GM12864 (cell line): ENCODE measurements at places on chromosomes 7 and 10.

DNA sequence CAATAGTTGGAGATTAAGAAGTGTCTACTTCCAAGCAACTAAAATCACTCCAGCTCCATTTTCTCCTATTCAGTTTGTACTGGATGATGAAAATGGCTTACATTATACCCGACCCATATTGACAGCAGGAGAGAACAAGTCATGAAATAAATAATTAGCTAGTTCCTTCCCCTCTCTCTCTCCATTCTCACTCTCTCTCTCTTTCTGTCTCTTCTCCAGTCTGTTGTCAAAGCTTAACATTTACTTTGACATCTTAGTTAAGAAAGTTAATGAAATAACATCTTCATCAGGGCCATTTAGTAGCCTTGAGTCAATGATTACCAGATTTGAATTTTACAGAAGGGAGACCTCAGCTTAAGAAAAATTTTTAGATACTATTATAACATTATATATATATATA lies 138.5 kb downstream of the ARID5B start:
- no peak for DNase-seq

- DNase-seq = no peak
Observed at GRCh38 chr7:134350709-134351108, 34.0 kb upstream of the SLC35B4 start.

DNA sequence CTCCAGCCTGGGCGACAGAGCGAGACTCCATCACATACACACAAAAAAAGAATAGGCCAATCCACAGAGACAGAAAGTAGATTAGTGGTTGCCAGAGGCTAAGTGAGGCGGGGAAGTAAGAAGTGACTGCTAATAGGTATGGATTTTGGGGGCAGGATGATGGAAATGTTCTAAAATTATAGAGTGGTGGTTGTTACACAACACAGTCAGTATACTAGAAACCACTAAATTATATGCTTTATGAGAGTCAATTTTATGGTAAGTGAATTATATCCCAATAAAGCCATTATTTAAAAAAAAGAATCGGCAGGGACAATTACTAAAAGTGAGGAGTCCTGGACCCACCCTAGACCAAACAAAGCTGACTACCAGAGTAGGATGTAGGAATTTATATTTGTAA lies 24.3 kb downstream of the DENND2A start:
- no peak for DNase-seq

DNA sequence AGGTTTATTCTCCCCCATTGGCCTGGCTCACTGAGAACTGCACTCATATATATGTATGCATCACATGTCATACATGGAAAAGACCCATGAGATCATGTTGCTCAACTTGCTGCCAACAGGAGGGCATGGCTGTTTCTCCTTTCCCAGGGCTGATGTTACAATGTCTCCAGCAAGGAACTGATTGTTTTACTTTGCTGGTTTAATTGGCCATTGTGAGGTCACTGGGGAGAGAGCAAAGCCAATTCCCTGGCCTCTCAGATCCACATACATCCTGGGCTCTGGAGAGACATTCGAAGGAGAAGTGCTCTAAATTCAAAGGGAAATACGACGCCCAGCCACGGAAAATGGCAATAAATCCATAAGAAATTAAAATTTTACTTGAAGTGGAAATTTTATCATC lies 287.8 kb downstream of the WDR11 start:
- no peak for DNase-seq

- DNase-seq = no peak
Observed at GRCh38 chr7:43693687-43694398, 35.5 kb downstream of the COA1 start.

DNA sequence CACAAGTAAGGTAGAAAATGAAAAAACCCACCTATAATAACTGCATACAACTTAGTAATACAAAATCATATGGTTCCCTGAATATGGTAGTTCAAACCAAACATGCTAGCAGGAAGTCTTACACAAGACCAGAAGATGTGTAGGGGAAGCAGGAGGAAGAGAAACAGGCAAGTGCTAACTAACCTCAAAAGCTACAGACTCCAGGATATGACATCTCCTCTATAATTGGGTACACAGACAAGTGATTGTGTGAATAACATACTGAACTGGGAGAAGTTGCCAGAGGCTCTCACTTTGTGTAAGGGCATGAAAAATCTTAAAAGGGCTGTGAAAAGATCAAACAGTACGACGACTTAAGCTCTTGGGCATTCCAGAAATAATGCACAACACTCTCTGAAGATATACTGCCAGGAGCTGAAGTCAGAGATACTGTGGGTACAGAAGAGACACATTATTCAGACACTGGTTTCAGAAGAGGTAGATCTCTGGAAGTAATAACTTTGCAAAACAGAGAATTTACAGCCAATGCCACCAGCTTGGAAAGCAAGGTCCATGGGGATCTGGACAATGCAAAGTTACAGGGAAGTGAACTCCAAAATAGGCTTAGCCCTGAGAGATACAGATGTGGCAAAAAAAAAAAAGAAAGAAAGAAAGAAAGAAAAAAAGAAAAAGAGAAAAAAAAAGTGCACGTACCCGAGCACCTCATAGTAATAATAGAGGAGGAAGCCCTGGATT lies 767.2 kb downstream of the TNS3 start:
- no peak for DNase-seq

DNA sequence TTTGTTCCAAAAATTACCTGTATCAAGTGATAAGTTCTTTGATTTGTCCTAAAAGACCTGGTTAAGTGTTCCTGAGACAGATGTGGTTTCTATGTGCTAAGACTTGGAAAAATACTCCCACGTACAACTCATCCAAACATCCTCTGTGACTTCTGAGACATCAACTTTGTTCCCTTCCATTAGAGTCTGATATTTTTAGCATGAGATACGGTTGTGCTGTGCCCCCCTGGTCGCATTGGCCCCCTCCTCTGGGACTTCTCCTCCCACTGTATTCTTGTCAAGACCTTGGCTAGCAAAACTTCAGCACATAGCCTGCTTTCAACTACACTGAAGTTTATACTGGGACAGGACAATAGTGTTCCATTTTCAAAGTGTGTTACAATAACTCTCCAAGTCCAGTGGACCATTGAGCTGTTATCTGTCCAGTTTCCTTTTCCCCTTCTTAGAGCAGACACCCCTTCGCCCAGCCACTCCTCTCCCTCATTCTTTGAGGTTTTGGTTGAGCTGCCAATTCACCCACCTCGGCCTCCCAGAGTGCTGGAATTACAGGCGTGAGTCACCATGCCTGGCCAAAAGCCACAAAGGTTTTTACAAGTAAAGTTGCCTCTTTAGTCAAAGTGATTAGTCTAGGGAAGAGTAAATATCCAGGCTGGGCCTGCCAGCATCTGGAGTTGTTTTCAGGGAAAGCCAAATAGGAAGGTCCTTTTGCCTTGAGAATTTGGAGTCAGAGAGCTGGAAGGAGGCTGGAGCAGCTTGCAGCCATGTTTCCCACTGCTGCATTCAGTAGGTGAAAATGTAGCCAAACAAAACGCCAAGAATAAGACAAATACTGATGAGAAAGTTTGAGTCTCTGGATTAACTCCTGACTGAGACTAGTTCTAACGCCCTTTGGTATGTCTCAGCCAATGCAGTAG lies 17.8 kb upstream of the PDLIM1 start:
- DNase-seq = no peak

- DNase-seq = no peak
Observed at GRCh38 chr10:43093423-43094076, 16.7 kb downstream of the RET start.

DNA sequence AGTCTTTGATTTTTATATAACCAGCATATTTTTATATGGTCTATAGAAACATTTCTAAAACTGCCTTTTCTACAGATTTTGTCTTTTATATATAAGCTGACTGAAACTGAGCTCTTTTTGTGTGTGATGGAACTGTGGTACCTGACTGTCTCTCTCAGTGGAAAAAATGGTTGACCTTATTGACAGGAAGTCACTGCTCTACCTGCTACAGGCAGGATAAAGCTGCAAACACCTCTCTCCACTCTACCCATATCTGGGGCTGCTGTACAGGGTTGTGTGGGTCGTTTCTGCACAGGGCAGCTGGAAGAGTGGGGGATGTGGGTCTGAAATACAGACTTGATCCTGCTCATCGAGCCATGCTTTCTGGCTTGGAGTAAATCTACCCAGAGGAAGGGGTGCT lies 48.5 kb downstream of the BBS9 start:
- no peak for DNase-seq

- no peak for DNase-seq
Observed at GRCh38 chr10:95861386-95861785, 46.4 kb upstream of the CC2D2B start.

DNA sequence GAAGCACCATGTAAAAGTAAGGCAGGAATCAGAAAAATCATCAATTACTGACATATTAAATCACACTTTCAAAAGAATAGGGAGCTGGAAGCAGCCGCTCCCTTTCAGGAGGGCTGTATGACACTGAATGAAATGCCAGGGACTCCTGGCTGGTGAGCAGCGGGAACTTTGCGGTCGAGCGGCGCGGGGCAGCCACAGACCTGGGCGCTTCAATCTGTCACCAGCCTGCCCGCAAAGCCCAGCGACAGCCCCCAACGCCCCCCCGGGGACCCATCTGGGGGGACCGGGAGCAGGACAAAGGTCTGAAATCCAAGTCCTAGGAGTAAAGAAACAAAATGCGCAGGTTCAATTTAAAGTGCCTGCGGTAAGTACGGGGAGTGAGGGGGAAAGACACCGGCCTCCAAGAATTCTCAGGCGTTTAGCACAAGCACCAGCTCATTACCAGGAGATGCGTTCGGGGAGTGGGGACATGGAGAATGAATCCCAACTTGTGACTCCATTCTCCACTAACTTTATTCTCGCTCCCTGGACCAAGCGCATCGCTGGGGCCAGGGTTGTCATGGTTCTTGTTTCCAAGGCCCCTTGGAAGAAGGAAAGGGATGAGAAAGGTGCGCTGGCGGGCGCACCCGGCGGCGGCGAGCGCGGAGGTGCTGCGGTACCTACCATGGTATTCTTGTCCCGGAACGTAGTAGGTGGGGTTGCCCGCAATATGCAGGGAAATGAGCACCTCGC lies 824 bp downstream of the RELN start:
- DNase-seq = no peak

GRCh38 chr7:98165827-98166667 lies 45.2 kb upstream of the BHLHA15 start:
- DNase-seq = no peak

DNA sequence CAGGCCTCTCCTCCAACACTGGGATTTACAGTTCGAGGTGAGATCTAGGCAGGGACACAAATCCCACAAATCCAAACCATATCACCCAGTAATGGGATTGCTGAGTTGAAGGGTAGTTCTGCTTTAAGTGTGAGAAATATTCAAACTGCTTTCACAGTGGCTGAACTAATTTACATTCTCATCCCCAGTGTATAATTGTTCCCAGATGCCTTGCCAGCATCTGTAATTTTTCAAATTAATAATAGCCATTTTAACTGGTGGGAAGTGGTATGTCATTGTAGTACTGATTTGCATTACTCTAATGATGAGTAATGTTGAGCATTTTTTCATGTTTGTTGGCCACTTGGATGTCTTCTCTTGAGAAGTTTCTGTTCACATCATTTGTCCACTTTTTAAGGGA lies 592.8 kb upstream of the GRM3 start:
- DNase-seq = no peak

GRCh38 chr10:86023931-86024280 lies 342.7 kb downstream of the GRID1 start:
- DNase-seq = no peak

GRCh38 chr7:132941428-132941827 lies 140.5 kb downstream of the CHCHD3 start:
- no peak for DNase-seq

DNA sequence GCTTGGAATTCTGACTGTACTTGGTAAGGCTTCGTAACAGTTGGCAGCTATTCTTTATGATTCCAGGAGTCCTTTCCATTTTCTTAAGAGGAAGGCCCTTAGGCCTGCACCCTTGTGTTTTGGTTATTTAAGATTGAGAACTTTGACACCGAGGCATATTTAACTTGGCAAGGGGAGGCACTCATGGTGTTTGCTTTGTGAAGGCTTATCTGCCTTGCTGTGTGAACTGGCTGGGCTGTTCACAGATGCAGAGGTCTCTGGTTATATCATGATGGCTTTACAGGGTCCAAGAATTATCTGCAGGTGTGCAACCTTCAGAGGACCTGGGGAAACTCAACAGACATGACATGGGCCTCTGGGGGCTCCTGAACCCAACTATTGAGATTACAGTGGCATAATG lies 833 bp upstream of the PNLIPRP1 start:
- DNase-seq = no peak

- no peak for DNase-seq
Observed at GRCh38 chr7:132113536-132114371, 462.5 kb downstream of the PLXNA4 start.

DNA sequence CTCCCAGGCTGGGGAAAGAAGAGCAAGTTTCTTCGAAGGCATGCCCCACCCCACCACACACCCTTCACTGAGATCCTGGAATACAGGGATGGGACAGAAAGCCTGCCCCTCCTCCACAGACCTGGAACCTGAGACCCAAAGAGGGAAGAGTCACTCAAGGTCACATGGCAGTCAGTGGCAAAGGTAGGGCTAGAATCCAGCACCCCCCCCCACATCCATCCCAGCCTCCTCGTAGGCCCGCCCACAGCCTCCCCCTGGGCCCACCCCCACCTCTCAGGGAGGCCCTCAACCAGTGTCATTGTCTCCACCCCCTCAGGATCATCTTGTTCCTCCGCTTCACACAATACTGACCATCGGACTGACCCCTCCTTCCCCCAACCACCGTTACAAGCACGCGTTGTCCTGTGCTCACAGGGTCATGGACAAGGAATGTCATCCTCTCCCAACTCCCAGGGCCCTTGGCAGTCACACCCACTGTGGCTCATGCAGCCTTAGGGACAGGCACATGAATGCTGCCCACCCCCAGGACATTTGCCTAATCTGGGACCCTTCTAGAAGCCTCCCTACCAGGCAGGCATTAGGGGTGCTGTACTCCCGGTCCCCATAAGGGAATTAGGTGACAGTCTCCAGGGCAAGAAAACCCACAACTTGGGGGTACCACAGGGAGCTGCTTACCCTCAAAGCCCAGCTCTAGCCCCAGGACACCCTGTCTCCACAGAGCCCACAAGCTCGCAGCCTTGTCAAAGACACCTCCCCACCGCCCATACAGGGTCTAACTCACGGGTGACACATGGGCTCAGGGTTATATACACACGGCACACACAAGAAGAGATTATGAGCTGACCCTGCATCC lies 1.4 kb downstream of the KCNH2 start:
- no peak for DNase-seq

DNA sequence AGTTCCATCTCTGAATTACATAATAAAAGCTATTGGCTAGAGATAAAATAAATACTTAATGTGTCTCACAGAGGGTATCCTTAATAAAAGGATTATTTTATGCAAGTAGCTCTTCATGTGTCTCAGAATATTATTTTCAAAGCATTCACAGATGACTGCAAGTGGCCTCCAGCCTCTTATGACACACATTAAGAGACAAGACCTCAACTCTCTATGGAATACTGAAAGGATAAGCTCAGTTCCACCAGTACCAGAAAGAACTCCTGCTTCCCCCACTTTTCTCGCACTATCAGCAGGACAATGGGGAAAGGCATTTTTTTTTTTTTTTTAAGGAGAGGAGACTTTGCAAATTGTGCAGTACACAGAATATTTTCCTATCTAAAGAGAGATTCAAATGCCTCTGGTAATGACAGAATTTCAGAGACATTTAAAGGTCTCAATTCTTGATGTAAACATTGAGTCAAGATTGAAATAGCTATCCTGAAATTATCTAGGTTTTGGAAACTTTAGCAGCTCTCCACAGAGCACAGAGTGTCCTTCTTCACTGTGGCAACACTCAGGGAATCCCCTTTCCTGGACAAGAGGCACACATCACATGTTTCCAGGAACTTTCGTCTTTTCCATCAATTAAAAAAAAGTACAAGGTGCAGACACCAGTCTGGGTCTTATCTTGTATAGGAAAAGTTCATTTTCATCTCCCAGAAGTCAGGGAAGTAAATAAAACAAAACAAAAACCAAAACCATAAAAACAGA lies 122.0 kb upstream of the ANK3 start:
- DNase-seq = no peak
